ENCODE measurements at places on chromosomes 11 and 22.

DNA sequence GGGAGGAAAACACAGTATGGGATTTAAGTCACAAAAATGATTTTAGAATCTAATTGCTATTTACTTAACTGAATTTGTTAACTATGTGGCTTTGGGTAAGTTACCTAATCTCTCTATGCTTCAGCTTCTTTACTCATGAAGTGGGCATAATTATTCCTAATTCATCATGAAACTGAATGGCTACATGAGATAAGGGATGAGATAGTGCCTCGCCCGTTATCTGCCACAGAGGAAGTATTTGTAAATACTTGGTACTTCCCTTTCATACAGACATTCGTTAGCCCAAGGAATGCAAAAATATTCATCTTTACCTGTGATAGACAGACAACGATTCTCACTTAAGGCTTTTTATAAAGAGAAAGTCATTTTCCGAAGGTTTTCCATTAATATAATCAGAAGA lies 221.2 kb upstream of the BLID start:
- no peak for DNase-seq

GRCh38 chr11:27553186-27553585 lies 46.6 kb upstream of the LIN7C start:
- DNase-seq = no peak

DNA sequence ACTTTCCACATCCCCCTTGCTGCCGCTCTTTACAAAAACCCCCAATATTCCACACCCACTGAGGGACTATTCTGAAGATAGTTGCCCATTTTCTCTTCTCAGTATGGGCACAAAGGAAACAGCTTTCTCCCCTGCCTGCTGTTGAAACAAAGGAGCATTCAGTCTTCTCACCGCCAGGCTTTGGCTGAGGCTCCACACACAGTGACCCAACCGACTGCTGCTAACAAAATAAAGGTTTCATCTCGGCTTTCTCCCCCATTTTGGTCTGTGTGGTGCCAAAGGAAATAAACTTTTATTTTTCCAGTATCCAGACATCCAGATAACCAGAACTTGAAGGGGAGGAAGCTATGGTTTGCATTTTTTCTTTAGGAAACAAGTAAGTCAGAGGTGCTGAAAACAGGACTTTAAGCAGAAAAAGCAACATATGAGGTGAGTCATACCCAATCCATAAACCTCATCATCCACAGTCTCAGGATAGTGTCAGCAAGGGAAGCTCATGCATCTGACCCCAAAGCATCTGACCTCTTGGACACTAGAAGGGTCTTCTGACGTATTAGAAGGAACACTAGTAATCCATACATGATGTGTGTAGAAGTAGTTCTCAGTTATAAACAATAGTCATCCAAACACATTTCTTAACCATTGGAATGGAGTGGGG lies 6.4 kb downstream of the CLMP start:
- no peak for DNase-seq

- no peak for DNase-seq
These were observed 42.5 kb downstream of the DGCR2 start for GRCh38 chr22:19079691-19080090.

DNA sequence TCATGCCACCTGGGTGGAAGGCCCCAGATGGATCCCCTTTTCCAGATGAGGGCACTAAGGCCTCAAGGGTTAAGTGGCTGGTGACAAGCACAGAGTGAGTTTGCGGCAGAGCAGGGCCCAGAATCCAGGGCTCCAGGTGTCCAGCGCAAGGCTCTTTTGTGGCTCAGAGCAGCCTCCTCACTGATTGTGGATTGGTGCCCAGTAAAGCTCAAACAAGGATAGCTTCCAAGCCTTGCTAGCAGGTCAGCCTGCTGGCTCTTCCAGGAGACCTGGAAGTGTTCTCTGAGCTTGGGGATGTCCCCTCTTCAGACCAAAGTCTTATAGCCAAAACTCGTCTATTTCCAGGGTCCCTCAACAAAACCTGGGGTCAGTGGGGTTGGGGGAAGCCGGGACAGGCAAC lies 167.6 kb upstream of the SYT13 start:
- DNase-seq = no peak

DNA sequence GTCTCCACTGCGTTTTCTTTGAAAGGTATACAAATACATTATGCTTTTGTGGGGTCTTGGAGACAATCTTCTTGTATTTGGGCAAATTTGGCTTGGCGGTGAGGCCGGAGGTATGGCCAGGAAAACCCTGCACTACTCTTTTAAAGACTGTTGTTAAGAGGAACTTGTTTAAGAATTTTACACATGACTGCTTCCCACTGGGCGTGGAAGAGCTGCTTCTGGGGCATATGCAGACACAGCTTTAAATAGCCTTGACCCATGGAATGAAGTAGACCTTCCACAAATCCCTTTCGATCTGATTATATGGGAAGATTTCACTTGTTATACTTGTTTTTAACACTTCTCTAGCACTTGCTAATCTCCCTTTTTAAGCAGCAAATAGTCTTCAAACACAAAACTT lies 453.6 kb downstream of the MN1 start:
- no peak for DNase-seq

DNA sequence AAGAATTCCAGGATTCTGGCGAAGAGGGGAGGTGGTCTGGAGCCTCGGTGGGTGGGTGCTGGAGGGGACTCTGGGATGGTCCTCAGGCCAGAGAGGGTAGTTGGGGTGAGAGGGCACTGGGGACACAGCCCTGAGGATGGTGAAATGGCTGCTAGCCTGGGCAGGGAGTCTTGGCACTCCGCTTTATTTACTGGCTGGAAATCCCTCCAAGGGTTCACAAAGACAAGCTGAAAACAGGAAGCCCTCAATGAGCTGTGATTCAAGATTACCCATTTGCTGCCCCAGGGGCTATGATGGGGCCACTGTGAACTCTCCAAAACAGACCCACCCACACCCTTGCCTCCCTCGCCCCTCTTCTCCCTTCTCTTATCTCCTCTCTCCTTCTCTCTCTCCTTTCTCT lies 71.9 kb downstream of the FBXO7 start:
- no peak for DNase-seq

DNA sequence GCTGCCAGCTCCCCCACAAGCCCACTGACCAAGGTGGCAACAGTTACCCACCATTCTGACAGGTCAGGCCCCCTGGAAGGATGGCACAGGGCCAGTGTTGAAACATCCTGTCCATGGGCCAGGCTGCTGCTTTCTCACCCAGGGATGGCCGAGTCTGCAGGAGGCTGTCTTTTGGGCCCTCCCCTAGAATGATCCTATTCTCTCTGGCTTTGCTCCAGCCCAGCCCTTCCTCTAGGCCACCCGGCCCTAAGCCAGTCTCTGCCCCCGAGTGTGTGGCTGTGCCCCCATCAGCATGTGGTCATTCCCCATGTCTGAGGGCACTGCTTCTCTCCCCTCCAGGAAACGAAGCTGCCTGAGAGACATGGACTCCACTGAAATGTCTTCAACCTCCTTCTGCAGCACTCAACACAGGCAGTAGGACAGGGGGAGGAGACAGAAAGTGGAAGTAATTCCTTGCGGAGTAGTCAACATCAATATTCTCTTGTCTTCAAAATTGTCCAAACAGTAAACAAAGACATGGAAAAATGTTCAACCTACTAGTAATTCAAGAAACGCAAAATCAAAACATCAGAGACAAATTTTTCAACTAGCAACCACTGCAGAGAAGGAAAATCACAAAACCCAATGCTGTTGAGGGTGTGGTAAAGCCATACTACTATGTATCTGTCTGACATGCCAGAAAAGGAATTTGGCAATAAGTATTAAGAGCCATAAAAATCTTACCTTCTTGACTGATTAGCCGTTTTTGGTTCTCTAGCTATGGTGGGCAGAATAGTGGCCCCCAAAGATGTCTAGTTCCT lies 5.1 kb upstream of the SCARF2 start:
- no peak for DNase-seq

DNA sequence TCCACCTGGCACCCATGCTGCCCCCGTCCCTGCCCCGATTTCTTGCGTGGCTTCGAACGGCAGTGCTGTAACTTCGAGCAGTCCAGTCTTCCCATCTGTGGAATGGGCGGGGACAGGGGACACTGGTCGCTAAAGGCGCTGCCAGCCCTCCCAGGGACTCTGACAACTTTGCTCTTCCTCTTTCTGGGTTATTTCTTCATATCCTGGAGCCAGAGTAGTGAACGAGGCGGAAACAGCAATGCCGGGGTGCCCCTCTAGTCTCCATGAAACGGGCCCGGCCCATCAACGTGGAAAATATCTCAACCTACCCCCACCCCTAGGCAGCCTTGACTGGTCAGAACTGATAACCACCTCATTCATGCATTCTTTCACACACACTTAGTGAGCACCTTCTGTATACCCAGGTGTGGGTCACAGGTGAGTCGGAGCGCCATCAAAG lies 42.8 kb downstream of the TRIOBP start:
- DNase-seq = no peak

GRCh38 chr11:7910286-7910788 lies 20.7 kb downstream of the OR10A6 start:
- DNase-seq = no peak

DNA sequence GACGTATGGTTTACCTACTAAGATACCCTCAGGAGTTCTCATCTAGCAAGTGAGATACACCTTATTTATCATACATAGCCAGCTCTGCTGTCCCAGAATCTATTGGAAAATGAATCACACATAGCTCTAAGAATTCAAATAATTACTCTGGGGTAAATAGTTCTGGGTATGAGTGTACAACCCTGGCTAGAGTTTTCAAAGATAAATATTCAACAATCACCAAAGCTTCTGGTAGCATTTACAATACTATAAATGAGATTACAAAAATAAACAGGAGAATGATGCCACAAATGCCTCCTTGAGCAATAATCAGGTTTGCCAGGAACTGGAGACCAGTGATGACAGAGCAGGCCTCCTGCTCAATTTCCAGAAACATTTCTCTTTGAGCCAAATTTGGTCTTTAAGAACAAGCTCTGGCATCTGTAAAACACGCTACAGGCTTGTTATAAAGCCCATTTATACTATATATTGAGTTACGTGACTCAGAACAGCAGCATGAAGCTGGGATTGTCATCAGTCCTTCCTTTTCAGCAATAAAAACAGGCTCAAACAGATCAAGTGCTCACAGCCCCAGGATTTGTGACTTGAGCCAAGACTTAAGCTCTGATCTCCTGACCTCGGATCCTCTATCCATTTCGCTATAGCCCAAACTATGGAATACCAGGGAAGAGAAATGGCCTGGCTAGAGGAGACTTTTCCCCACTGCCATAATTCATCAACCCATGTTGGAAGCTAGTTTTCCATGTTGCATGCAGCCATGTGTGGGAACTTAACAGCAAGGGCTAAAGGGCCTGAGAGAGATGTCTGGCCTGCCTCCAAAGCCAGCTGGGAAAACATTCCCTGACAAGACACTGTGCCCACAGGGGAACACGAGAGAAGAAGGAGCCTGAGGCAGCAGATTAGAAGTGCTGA lies 19.7 kb downstream of the RAB30 start:
- DNase-seq = no peak

GRCh38 chr11:45658292-45658991 lies 7.0 kb downstream of the CHST1 start:
- no peak for DNase-seq

- DNase-seq = no peak
These were observed 163.9 kb downstream of the TRIM29 start for GRCh38 chr11:119974051-119974450.

DNA sequence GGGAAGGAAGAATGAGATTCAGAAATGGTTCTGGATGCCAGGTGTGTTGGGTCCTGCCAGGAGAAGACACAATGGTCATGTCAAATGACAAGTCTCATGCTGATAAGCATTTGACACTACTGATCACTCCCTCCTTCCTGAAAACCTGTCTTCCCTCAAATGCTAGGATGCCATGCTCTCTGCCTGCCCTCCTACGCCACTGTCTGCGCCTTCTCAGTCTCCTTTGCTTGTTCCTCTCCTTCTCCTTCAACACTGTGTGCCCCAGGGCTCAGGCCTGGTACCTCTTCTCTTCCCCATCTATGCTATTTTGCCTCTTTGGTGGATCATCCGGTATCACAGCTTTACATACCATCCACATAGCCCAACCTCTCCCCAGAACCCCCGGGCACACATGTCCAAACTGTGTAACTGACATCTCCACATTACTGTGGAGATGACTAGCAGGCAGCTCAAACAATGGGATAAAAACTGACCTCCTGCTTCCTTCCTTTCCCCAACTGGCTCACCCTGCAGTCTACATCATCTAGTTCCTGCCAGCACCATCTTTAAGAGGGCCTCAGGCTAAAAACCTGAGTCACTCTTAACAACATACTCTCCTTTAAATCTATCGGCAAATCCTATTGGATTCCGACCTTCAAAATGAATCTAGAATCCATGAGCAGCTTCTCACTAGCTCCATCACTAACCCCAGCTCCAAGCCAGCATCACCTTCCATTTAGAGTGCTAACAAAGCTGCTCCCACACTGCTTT lies 8.2 kb downstream of the AP1B1 start:
- no peak for DNase-seq

- no peak for DNase-seq
These were observed 68.8 kb downstream of the PRDM11 start for GRCh38 chr11:45215098-45215865.

DNA sequence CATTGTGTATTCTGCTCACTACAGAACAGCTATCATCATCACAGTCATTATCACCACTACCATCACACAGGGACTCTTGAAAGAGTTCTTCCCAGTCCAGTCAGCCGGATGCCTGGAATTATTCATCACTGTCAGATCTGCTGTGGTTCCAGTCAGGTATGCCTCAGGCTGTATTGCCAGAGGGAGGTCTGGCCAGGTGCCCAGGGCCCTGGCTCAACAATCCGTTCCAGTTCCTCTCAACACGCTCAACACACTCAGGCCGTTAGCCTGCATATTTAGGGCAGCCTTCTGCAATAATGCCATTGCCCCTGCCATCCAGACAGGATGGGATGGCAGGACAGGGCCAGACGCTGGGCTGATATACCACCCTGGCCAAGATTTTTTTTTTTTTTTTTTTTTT lies 28.6 kb upstream of the RASL10A start:
- no peak for DNase-seq

DNA sequence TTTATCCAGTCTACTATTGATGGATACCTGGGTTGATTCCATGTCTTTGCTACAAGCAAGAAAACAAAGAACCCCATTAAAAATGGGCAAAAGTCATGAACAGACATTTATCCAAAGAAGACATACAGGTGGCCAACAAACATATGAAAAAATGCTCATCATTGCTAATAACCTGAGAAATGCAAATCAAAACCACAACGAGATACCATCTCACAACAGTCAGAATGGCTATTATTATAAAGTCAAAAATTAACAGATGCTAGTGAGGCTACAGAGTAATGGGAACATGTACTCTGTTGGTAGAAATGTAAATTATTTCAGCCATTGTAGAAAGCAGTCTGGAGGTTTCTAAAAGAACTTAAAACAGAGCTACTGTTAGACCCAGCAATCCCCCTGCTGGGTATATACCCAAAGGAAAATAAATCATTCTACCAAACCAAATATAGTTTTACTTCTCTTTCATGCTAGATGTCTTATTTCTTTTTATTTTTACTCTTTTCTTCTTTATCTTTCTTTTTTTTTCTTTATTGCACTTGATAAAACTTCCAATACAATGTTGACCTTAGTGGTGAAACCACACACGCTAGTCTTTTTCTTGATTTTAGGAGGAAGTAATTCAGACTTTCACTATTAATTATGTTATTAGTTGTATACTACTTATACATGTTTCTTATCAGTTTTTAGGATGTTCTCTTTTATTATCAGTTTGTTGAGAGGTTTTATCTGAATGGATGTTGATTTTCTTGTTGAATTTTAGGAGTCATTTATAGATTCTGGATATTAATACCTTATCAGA lies 14.3 kb downstream of the TRIM22 start:
- DNase-seq = no peak
